ENCODE measurements at places on chromosomes 5 and 9. TPM values are rescaled to one million over a fixed set of nuclear protein-coding genes. Genes with fewer than 3 reads are reported as not detected.

IL3 gene
- not detected for total RNA-seq

FRMD3 gene
- 2.7 TPM for total RNA-seq

FRRS1L gene
- 0.37 TPM for total RNA-seq

CDKN2B gene
- total RNA-seq, result not detected

SPAG8 gene
- 0.27 TPM for total RNA-seq

PCA3 gene
- total RNA-seq, result not detected

TGFBI gene
- total RNA-seq, result 1,874 TPM

IL5 gene
- total RNA-seq, result not detected

KCNV2 gene
- not detected for total RNA-seq

IFNA2 gene
- total RNA-seq, result not detected

SHOC1 gene
- not detected for total RNA-seq

ASPN gene
- not detected for total RNA-seq

RC3H2 gene
- 19.0 TPM for total RNA-seq

ELOVL7 gene
- total RNA-seq, result 9.5 TPM

TAF11L10 gene
- not detected for total RNA-seq

FGFR4 gene
- total RNA-seq, result 23.4 TPM

TMEM161B gene
- total RNA-seq, result 8.1 TPM

GTF3C5 gene
- 72.0 TPM for total RNA-seq

HAVCR2 gene
- total RNA-seq, result 0.52 TPM

INSL4 gene
- total RNA-seq, result 15.8 TPM

CACFD1 gene
- total RNA-seq, result 4.4 TPM

SV2C gene
- not detected for total RNA-seq

NDUFS4 gene
- 104 TPM for total RNA-seq

RNF183 gene
- not detected for total RNA-seq

STOM gene
- 93.9 TPM for total RNA-seq

CLK4 gene
- total RNA-seq, result 9.5 TPM

KIF20A gene
- total RNA-seq, result 42.5 TPM

TYRP1 gene
- total RNA-seq, result not detected

DNAJB5 gene
- total RNA-seq, result 5.1 TPM

FOXD4 gene
- total RNA-seq, result 0.37 TPM

CBY3 gene
- total RNA-seq, result not detected

FOXI1 gene
- total RNA-seq, result not detected

ACTBL2 gene
- not detected for total RNA-seq

ACOT12 gene
- total RNA-seq, result not detected

KIF4B gene
- not detected for total RNA-seq

SELENOP gene
- 0.42 TPM for total RNA-seq

FOXD4L6 gene
- total RNA-seq, result not detected

CDKN2B-AS1 gene
- not detected for total RNA-seq

SVEP1 gene
- total RNA-seq, result 1.4 TPM

ADGRD2 gene
- total RNA-seq, result not detected

PAEP gene
- total RNA-seq, result 0.27 TPM

ADAMTS13 gene
- 0.36 TPM for total RNA-seq

FREM1 gene
- not detected for total RNA-seq

SPATA31D4 gene
- total RNA-seq, result not detected

GRIA1 gene
- not detected for total RNA-seq

SPATA31C1 gene
- not detected for total RNA-seq

NOXA1 gene
- 1.0 TPM for total RNA-seq

TGFBR1 gene
- total RNA-seq, result 31.0 TPM

LEAP2 gene
- total RNA-seq, result 0.98 TPM

IGIP gene
- 0.96 TPM for total RNA-seq

CAMK4 gene
- 0.09 TPM for total RNA-seq

NR2F1-AS1 gene
- 3.8 TPM for total RNA-seq

ANKRD31 gene
- 0.12 TPM for total RNA-seq

LVRN gene
- not detected for total RNA-seq
